Karpas-422 (cell line): ENCODE measurements at places on chromosomes 11 and 22. TPM values are rescaled to one million over a fixed set of nuclear protein-coding genes. Genes with fewer than 3 reads are reported as not detected.

DNA sequence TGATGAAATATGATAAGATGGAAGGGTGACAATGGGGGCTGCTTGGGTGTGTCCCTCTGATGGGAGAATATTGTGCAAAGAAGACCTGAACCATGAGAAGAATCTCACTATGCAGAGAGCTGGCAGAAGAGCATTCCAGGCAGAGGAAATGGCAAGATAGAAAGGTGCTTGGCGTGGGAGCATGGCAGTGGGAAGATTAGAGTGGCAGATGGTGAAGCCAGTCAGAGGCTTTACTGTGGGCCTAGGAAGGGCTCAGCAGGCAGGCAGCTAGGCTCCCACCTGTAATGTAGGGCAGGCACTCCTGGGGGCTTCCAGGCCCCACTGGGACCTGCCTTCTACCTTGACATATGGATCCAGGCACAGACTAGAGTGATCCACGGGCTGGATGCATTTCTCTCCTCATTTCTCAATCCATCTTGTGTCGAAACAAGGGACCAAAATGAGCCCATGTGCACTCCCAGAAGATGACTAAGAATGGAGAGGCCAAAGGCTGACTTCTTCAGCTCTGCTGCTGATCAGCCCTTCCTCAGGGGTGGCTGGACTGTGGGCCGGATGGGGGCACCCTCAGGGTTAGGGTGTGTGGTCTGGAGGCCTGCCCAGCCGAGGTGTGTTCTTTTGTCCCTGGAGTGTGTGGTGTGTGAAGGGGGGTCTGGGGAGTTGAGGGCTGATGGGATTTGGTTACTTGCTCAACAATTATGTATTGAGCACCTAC is 88.3 kb downstream of the TSPAN18 start:
- DNase-seq = no peak

DNA sequence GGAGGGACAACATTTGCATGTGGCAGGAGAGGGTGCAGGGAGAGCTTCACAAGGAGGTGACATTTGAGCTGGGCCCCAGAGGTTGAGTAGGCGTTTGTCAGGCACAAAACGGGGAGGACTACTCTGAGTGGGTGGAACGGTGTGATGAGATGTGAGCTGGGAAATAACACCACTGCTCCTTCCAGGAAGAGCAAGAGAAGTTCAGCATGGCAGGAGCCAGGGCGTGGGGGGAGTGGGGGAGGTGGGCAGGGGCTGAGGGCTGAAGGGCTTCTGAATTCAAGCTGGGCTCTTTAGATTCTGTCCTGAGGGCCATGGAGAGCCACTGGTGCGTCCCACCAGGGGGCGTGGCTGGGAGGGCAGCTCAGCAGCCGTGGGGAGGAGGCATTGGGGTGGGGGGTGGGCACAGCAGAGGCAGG is 54.2 kb downstream of the OTOG start:
- DNase-seq = peak; percentile 57

GRCh38 chr11:8223513-8223900 is 40.2 kb downstream of the LMO1 start:
- no peak for DNase-seq

DNA sequence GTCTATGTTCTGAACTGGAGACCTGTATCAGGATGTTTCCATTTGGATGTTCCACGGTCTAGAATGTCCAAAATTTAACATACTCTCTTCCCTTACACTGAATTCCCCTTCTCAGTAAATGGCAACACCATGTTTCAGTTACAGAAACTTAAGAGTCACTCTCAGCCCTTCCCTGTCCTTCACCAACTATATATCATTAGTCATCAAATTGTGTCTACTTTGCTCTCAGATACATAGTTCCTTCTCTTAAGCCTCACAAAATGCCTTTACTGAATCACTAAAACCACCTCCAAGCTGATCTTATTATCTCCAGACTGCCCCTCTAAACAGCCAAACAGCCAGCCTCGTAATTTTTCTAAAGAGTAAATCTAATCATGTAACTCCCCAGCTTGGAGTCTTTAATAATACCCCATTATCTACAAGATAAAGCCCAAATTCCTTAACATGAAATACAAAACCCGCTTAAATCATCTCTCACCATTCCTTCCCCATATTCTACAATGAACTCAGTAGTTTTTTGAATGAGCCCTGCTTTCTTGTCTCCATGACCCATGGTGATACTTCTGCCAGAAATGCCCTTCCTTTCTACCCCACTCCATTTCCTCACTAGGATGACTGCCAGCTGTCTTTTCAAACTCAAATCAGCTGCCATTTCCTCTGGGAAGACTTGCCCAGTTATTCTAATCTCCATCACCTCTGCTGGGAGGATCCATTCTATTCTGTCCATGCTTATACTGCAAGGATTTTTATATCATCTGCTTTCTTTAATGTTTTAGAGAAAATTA is 102.7 kb upstream of the ARHGAP42 start:
- no peak for DNase-seq

DNA sequence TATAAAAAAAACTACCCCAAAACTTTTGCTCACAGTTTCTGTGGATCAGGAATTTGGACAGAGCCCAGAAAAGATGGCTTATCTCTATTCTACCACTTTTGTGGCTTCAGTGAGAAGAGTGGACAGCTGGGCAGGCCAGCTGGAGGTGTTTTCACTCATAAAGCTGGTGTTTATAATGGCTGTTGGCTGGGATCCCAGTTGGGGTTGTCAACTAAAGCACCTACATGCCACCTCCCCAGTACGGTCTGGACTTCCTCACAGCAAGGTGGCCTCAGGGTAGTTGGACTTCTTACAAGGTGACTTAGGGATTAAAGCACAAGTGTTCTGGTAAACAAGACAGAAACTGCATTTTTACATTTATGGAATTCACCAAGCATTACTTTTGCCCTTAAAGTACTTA is 171.0 kb downstream of the NELL1 start:
- no peak for DNase-seq

DNA sequence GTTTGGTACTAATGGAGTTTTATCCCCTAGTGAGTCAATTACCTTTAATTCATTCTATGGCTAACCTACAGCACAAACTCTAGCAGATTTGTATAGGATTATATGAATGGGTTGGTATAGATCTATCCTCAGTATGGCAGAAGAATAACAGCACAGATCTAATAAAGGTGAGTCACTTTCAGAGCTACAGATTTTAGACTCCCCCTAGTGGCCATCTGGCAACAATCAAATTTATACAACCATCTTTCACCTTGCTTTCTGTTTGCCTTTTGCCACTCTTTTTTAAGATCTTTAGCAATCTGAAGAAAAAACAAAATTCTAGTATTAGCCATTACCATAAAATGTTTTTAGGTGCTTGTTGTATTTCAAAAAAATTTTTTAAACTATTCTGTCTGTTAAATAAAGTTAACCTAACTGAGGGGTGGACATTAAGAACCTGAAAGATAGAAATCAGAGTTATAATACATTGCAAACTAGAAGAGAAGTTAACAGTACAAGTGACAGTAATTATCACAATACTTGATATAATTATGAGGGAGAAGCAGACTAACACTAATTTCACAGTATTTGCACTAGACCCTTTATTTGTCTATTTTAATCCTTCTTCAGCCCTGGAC is 25.8 kb downstream of the DDIAS start:
- DNase-seq = peak; percentile 93

DNA sequence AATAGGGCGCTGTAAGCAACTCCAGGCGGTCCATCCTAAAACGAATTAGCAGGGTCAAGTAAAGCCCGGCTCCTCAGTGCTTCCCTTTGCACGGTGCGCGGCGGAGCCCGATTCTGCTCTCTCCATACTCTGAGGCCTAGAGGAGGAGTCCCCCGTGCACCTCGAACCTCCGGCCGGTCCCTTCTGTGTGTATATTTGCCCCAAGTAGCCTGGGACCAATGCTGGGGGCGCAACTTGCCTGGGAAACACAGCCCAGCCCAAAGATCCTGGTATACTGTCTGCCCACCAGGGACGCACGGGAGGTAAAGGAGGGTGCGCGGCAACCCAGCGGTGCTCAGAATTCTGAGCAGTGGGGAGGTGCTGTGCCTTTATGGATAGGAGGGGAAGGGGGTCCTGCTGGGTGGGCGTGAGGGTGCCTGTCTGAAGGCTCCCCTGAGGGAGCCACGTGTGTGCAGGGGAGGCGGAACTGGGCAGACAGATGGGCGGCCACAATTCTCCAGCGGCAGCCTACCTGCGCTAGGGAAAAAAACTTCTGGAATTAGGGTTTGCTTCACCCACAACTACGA is 4.8 kb upstream of the TBX1 start:
- no peak for DNase-seq

DNA sequence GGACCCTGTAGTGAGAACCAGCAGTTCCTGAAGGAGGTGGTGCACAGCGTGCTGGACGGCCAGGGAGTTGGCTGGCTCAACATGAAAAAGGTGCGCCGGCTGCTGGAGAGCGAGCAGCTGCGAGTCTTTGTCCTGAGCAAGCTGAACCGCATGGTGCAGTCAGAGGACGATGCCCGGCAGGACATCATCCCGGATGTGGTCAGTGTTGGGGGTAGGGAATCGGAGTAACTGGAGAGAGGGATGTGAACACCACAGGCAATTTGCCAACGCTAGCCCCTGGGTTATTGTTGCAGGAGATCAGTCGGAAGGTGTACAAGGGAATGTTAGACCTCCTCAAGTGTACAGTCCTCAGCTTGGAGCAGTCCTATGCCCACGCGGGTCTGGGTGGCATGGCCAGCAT is 19.9 kb downstream of the MADD start:
- DNase-seq = no peak

DNA sequence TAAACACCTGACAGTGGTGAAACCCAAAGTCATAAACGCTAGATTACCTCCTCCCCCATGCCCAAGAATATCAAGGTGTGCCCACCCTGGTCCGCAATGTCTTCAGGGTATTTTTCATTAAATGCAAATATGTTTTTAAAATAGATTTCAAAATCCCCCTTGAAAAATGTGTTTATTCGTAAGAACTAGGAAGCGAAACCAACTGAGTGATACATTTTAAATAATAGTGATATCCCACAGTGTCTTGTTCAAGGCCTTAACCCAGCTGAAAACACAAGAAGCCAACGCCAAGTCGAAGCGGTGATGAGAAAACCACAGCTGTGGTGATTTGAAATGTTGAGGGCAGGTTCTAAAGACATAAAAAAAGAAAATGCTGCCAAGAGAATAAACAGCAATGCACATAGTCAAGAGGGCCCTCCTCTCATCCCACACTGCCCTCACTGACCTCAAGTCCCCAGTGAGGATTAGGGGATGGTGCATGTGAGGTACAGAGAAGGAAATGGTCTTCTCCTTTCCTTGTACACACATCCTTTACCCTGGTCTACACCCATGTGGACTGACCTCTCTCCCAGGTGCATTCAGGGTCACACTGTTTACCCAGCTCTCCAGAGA is 25.5 kb downstream of the KCNJ1 start:
- no peak for DNase-seq

- DNase-seq = no peak
These were observed 599 bp downstream of the NPTXR start for GRCh38 chr22:38843201-38843656.

GRCh38 chr11:95371153-95371552 is 140.2 kb upstream of the SESN3 start:
- no peak for DNase-seq

DNA sequence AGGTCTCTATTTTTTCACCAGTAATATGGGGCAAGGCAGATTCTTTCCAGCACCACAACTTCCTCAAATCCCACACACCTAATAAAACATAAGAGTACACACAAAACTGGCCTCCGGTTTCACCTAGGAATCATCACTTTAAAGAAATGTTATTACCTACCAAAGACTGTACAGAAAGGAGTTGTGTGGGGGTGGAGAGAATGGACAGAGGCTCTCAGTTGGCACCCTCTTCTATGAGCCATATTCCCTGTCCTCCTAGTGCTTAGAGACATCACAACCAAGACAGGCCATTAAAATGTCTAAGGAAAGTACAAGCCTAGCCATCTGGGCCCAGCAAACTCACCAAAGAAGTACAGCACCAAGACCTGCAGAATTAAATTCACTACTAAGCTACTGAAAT is 56.1 kb downstream of the RBFOX2 start:
- DNase-seq = no peak

Gene TBX1
- total RNA-seq = not detected in 2 replicates
